Stimulated activated CD4-positive, alpha-beta T cell treated with anti-CD3 and anti-CD28 coated beads, Interleukin-1b, Interleukin-23, amount 100 ng/mL, for 4 hours (primary cell): ENCODE measurements at places on chromosomes 2 and 18.

GRCh38 chr2:191593622-191594385, 84.1 kb upstream of the NABP1 start:
- DNase-seq, result no peak

DNA sequence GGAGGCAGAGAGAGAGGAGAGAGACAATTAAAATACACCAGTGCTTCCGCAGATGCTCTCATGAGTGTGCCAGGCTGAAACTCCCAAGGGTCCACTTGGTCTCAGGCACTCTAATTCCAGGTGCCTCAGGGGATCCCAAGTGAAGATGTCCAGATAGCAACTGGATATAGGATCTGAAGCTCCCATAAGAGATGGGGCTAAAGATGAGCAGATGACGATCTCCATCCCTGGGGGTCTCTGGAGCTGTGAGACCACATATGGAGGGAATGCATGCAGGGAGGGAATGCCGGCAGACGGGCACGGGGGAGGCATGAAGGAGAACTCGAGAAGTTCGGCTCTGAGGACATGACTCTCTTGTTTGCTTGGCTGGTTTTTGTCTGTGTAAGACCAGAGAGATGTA, 223.7 kb upstream of the RAB6C start:
- no peak for DNase-seq

DNA sequence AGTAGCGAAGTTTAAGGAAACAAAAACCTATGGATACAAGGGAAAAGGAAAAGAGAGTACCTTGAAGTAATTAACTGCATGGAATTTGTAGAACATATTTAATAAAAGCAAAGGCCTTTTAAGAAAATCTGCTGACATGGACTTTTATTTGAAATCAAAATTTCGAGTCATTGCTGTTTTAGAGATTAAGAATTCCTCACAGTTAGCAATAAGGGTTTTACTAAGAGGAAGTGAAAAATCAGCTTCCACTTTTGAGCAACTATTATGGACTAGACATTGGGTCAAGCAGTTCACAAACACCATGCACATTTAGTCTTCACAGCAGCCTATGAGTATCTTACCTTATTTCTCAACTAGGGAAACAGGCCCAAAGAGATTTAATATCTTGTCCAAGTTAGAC, 876.3 kb downstream of the BCL11A start:
- DNase-seq, result no peak

DNA sequence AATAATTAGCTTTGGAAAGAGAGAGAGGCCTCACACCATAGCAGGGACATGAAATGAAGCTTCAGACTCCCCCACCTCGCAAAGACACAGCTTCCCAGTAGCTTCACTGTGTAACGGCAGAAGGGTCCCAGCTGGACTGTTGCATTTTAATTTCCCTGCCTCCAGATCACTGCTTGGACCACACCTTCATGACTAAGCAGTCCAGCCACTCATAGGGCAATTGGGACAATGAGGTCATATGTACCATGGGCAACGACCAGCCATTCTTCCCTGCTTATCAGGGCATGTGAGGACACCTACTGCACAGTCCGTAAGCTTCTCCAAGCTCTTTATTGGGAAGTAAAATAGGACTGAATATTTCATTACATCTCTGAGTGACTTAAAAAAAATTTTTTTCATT, 183.0 kb downstream of the MREG start:
- DNase-seq, result no peak

DNA sequence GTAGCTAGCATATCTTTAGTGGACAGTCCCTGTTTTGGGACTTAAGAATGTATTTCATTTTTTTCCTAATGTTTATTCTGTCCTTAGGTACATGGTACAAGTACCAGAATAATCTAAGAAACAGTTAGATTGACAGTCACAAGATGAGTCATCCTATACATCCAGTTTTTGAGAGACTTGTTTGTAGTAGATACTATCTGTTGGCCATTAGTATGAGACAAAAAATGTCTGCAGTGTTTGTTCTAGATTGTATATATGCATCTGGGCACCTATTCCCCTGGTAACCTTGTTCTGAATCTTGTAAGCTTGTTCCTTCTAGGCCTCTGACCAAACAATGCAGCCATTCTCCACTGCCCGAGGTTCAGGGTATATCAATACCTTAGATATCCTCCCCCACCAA, 1343.5 kb downstream of the SUCLG1 start:
- DNase-seq, result no peak

- no peak for DNase-seq
Observed at GRCh38 chr2:54876764-54877163, 153.3 kb downstream of the EML6 start.

- no peak for DNase-seq
Observed at GRCh38 chr2:177612659-177613058, 220.1 kb downstream of the AGPS start.

GRCh38 chr2:40559175-40559574, 107.3 kb upstream of the SLC8A1 start:
- no peak for DNase-seq

GRCh38 chr2:121904656-121905055, 149.2 kb downstream of the TSN start:
- no peak for DNase-seq

- no peak for DNase-seq
Observed at GRCh38 chr2:102143450-102143985, 972 bp downstream of the IL1R1 start.

GRCh38 chr18:79530821-79531220, 135.1 kb downstream of the NFATC1 start:
- no peak for DNase-seq

- DNase-seq, result no peak
Observed at GRCh38 chr2:217223222-217223930, 363.5 kb upstream of the TNP1 start.

GRCh38 chr2:28185891-28186290, 206.8 kb upstream of the FOSL2 start:
- no peak for DNase-seq

DNA sequence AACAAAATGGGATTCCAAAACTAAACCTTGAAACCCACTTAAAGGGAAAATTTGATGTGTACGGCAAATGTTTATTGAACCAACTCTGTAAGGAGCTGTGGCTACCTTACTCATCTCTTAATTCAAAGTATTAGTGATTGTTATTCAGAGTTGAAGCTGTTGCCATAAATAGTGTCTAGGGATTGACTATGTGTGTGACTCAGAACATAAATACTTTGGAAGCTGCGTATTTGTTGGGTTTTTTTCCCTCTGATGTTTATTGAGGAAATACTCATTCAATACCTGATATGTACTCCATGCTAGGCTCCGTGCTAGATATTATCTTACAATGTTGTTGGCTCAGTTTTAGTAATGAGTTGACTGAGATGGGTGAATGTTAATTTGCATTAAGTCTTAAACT, 90.4 kb downstream of the PTRHD1 start:
- no peak for DNase-seq

GRCh38 chr2:115011721-115012120, 569.3 kb downstream of the DPP10 start:
- DNase-seq, result no peak

GRCh38 chr2:228624733-228625132, 443.2 kb upstream of the SPHKAP start:
- DNase-seq, result no peak
